Islet precursor cell (in vitro differentiated cells): ENCODE measurements at places on chromosomes 2 and 18.
A peak's percentile ranks its signal among the peaks of the same experiment; 100 is the strongest.

GRCh38 chr2:113105047-113105785, 22.2 kb upstream of the IL1RN start:
- no peak for DNase-seq

- DNase-seq = no peak
Observed at GRCh38 chr2:28434600-28434989, 41.9 kb downstream of the FOSL2 start.

DNA sequence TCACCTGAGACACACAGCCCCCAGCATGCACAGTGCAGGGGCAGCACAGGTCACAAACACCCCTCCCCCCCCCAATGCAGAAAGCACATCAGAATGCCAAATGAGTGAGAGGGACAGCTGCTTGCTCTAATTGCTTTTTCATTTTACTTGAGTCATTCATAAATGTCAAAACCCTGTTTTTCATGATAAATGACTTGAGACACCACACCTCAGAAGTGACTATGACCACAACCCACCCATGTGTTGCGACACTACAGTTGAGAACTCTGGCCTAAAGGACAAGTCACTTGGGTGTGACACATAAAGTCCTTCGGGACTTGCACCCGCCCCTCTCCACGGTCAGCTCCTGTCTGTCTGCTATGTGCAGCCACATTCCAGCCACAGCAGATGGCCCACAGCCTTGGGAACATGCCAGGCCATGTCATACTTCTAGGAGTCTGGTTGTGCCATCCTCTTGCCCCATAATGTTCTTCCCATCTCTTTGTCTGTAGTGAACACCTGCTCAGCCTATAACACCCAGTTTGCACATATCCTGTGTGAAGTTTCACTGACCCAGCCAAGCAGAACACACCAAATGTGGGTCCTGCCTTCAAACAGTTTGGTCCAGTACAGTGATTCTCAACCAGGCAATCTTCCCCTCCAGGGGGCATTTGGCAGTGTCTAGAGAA, 30.2 kb upstream of the RIOK3 start:
- no peak for DNase-seq

DNA sequence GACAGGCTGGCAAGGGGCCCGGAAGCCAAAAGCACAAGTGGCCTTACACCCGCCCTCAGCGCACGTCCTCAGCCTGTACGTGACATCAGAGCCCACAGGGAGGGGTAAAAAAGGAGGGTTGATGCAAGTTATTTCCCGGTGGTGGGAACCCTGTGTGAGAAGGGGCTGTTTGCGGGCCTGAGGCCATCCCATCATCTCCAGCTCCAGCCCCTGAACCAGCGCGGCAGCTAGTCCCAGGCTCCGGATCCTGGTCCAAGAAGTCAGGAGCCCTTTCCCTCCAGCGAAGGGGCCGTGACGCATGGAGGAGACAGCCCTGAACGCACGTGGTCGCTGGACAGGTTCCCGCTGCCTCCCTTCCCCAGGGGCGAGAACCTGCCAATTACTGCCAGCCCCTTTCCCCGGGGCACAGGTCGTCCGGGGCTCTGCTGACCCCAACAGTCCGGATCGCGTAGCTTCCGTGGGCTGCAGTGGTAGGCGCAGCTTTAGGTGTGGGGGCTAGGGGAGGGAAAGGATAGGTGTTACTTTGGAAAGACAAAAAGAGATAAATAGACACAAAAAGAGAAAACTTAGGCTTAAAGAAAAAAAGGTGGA, 1.3 kb upstream of the LRP2 start:
- DNase-seq = peak; percentile 83

- no peak for DNase-seq
Observed at GRCh38 chr2:31331156-31331555, 83.4 kb downstream of the XDH start.

DNA sequence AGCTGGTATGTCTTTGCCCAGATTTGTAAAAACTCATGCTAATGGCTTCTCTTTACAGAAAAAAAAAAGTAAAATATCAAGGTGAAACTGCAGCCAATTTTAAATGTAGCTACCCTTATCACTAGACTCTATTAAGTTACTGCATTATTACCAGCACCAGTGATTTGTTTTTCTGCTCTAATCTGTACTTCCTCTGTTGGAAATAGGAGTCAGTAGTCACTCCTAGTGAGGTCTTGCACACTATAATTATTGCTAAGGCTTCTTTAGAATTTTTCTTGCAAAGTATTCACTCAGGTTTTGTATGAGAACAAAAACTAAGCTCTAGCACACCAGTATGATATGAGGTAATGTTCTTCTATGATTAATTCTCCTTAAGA, 215.5 kb downstream of the XIRP2 start:
- DNase-seq = no peak

DNA sequence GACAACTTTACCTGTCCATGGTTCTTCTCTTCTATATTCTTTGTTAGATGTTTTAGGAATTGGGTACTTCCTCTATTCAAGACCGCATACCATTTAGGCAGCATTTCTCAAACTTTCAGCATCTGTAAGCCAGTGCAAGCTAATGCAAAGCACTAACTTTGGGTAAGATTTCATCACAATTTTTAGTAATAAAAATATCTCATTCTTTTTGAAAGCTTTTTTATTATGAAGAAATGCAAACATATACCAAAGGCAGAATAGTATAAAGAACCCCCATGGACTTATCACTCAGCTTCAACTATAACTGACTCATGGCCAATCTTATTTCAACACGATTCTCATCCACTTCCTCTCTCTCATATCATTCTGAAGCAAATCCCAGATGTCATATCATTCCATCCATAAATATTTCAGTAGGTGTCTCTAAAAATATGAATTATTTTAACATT, 32.9 kb downstream of the INO80C start:
- DNase-seq = no peak

DNA sequence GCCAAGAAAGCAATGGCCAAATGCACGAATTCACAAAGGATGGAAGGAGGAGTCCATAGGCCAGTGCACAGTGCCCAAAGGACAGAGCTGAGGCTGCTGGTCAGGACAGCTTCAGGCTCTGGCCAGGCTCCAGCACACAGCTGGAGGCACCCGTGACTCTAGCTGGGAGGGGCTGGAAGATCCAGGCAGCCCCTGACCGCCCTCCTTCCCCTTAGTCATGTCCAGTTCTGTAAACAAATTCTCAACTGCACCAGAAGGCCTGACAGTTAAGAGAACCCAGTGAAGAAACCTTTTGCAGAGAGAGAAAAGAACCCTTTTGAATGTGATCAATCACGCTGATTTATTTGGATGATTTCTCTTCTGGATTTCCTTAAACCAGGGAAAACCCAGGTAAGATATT, 7.7 kb upstream of the YWHAQ start:
- peak; percentile 83 for DNase-seq

- no peak for DNase-seq
Observed at GRCh38 chr2:99425022-99425421, 64.8 kb downstream of the REV1 start.

DNA sequence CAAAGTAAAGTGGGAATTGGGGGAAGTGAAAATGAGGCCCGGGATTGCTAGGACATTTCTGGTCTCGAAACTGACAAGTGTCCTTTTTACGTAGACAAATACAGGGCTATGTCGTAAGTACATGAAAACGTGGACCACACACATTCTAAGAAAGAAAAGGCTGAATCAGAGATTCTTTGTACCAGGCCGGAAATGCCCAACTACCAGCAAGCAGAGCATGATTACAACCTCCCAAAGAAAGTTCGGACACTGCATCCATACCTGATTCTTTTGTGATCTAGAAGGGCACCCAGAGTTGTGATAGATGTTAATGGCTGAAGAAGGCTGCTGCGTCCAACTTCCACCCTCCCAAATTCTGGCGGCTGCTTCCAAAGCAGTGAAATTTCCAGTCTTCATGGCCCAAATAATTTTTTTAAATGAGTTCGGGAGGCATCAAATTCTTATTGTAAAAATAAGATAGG, 1.7 kb downstream of the RBMS1 start:
- peak; percentile 66 for DNase-seq

DNA sequence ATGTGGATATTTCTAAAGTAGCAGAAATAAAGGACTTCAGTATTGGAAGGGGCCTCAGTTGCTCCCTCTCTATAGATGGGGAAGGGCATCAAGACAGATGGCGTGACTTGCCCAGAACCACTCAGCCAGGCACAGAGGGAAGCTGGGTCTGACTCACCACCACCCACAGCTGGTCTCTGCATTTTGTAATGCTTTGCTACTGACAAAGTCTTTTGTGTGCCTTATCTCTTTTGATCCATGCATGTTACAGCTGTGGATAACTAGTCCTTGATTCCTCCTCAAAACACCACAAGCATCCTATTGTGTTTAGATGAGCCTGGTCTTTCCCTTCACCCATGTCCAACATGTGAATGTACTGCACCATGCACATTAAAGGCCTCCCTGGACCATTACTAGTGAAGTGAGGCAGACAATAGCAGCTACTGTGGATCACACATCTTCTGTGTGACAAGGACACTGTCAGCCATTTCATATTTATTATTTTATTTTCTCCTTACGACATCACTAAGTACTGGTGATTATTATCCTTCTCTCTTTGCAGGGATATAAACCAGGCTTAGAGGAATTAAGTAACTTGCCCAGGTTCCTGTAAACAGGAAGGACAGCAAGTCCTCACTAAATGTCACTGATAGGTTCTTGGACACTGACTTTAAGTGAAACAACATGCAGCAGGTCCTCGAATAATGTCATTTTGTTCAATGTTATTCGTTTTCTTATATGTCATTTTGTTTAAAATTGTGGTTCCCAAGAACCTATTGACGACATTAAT, 29.6 kb upstream of the IL37 start:
- peak; percentile 74 for DNase-seq

DNA sequence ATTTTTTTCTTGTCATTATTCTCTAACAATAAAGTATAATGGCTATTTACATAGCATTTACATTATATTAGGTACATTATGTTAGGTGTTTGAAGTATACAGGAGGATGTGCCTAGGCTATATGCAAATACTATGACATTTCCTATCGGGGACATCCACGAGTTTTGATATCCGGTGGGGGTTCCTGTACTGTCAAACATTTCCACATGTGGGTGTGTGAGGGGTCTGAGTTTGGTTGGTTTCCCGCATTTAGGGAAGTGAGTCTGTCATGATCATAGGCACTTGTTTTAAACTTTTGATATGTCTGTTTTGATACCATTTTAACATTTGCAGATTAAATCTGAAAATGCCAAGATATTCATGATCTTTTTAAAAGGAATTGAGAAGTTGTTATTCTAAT, 76.0 kb downstream of the CEP192 start:
- DNase-seq = no peak

GRCh38 chr2:28949190-28949589, 31.9 kb upstream of the TOGARAM2 start:
- no peak for DNase-seq

GRCh38 chr18:31061945-31062344, 19.4 kb upstream of the DSC3 start:
- no peak for DNase-seq

GRCh38 chr2:230129343-230129742, 60.6 kb upstream of the SLC16A14 start:
- DNase-seq = no peak

DNA sequence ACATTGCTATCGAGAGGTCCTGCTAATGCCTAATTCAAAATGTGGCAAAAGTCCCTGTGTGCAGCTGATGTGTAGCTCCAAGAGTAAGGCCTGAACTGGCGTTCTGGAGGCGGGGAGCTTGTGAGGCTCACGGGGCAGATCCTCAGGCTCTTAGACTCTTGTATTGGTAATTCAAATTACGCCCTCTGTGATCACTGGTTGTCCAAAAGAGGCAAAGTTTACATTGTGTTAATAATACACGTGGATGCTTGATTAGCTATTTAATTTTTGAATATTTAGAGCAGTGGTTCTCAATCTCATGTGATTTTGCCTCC, 12.4 kb upstream of the CRYGA start:
- DNase-seq = no peak

GRCh38 chr2:41387519-41387918, 660.3 kb upstream of the PKDCC start:
- DNase-seq = no peak

DNA sequence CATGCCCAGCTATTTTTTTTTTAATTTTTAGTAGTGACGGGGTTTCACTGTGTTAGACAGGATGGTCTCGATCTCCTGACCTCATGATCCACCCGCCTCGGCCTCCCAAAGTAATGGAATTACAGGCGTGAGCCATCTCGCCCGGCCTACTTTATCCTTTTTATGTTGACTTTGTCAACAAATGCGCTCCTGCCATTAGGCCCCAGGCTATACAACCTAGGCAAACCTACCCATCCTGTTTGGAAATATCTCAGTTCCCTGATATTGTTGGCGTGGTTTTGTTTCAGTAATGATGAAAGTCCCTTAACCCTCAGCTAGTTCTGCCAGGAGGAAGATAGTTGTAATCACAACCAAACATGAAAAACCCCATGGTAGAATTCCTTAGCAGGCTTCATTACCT, 249.4 kb upstream of the SOX11 start:
- DNase-seq = no peak
